ENCODE measurements at places on chromosomes 6 and 20.

DNA sequence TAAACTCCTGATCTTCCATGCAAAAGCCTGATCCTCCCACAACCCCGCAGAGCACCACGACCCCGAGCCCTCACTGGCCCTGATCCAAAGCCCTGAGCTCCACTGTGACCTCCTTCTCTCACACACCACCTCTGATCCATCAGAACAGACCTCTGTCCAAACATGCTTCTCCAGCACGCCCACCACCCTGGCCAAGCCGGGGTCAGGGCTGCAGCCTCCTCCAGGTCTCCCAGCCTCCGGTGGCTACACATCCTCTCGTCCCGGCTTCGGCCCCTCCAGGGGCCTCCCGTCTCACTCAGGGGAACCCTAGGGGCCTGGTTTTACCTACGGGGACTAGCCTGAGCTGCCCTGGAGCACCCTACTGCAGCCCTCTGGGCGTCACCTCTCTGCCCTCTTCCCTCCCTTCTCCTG, 49.1 kb downstream of the FOXF2 start:
- DNase-seq, result no peak

- no peak for DNase-seq
Measured at GRCh38 chr6:122130026-122130348, 269.5 kb upstream of the HSF2 start.

- no peak for DNase-seq
Measured at GRCh38 chr20:62348604-62349003, 18.5 kb downstream of the LAMA5 start.

DNA sequence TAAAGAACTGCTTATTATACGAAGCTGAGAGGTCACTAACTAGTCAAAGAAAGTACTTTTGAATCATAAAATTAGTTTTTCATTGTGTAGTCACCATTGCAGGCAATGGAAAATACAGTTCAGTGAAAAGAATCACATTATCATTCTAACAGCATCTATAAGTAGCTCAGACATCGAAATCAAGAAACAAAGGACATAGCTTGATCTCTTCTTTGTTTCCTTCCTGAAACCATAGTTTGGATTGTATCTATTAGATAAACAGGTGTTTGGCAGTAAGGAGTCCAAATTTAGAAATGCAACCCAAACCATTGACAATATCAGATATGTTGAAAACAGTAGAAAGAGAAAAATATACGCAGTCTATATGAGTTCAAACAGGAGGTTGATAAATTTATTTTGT, 697.3 kb downstream of the TFAP2A start:
- no peak for DNase-seq

DNA sequence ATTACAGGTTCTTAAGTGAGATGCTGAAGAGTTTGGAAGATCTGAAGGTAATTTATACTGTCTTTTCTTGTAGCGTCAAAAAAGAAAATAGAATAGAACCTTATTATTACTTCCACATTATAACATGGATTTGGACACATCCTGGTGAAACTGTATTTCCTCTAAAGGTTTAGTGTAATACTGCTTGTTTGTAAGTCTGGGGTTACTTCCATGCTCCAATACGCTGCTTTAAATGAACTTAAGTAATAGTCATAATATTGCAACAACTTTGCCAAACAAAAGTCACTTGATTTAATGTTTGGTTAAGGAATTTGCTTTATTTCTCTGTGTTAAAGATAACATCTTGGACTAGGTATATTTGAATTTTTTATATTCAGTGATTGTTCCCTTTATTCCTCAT, 11.5 kb upstream of the SNRNP48 start:
- DNase-seq, result no peak

GRCh38 chr6:117456998-117457397, 25.5 kb upstream of the DCBLD1 start:
- no peak for DNase-seq

DNA sequence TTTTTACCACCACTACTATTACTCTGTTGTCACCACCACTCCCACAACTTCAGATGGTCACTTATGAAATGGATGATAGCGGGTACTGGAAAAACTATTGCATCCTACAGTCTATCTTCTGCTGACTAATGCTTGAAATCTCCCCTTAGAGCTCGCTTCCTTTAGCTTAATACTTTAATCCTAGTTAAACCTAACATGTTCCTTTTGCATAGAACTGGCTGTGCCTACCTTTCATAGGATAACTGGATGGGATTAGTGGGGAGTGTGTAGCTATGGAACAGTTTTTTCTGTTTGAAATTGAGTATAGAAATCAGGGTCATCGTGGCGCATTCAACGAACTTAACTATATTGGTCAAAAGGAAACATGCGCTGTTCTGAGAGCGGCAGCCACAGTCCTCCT, 294.7 kb downstream of the FARS2 start:
- no peak for DNase-seq

DNA sequence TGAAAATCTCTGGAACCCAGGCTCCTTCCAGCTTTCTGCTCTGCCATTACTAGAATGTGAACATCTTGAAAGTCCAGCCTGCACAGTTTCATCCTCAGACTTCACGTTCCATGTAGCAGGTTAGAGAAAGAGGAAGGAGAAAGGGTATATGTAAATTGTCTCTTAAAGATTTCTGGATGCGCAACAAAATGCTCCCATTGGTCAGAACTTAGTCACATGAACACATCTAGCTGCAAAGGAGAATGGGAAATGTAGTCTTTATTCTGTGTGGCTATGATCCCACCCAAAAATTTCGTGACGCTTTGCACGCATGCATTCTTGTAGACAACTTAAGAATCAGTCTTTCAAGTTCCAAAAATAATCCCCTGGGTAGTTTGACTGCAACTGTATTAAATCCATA, 46.4 kb upstream of the CHD6 start:
- no peak for DNase-seq

- no peak for DNase-seq
Measured at GRCh38 chr6:25153079-25153478, 126.1 kb upstream of the CARMIL1 start.

GRCh38 chr6:16006681-16007080, 122.2 kb upstream of the MYLIP start:
- DNase-seq, result no peak

DNA sequence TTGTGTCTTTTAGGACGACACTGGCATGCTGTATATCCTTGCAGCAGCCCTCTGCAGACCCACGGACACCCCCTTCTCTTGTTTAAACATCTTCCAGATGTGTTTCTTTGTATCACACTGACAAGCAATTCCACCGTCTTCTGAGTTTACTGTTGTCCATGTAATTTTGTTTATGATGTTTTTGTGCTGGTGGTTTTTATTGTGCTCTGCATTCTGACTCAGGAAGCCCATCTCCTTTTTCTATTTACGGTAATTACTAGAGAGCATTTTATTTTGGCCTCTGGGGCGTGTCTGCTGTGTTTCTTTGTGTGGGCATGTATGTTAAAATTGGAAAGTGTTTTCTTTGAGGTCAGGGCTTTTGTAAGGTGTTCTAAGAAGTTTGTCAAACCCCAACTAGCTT, 111.9 kb downstream of the JARID2 start:
- no peak for DNase-seq

GRCh38 chr6:14335071-14335470, 217.5 kb downstream of the CD83 start:
- no peak for DNase-seq

- no peak for DNase-seq
Measured at GRCh38 chr6:22657352-22657980, 88.1 kb downstream of the HDGFL1 start.

DNA sequence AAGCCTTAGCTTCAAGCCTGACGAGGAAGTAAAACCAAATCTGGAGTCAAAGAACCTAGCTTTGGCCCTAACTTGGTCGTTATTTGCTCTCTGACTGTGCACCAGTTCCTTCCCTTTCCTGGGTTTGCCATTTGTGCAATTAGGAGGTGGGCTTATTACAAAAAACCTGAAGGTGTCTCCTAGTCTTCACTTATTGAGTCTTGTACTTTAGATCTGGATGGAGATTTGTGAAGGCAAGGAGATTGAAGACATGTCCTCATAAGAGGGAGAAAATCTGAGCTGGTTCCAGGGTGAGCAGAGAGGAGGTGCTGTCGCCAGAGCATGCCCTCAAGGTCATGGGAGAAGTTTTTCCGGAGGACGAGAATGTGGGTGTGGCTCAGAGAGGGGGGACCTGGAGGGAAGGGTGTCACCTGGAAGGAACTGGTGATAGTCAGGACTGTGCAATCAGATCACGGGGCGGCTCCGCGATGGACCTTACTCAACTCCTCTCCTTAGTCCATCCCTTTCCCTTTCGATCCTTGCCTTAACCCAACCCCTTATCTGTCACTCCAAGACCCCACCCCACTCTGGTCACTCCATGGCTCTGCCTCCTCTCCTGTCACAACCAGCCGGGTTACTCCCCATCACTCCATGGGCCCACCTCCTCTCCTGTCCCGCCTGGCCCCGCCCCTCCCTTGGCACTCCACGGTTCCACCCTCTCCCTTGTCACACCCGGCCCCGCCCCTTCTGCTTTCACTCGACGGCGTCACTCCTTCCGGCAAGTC, 588 bp upstream of the ACSS2 start:
- DNase-seq, result no peak

DNA sequence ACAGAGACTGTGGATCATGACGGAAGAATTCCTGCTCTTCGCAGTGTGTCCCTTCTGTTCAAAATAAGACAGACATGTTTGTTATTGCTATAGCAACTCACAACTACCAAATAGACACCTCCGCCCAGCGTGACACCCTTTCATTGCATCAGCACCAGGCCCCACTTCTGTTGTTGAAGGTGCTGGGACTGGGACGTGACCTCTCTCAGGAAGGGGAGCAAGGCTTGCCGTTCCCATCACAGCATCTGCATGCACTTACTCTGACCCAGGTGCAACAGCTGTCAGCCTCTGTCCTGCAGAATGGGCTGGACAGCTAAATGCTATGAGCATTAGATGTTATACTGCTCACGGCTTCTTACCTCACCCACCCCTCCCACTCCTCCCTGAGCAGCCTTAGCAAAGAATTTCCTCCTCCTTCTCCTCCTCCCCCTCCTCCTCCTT, 94.1 kb downstream of the DACT2 start:
- DNase-seq, result peak; percentile 78

- no peak for DNase-seq
Measured at GRCh38 chr6:43954311-43955131, 172.7 kb downstream of the MRPL14 start.

GRCh38 chr6:14722704-14723103, 523.2 kb upstream of the JARID2 start:
- DNase-seq, result no peak

GRCh38 chr20:13771853-13772453, 12.8 kb downstream of the ESF1 start:
- no peak for DNase-seq

DNA sequence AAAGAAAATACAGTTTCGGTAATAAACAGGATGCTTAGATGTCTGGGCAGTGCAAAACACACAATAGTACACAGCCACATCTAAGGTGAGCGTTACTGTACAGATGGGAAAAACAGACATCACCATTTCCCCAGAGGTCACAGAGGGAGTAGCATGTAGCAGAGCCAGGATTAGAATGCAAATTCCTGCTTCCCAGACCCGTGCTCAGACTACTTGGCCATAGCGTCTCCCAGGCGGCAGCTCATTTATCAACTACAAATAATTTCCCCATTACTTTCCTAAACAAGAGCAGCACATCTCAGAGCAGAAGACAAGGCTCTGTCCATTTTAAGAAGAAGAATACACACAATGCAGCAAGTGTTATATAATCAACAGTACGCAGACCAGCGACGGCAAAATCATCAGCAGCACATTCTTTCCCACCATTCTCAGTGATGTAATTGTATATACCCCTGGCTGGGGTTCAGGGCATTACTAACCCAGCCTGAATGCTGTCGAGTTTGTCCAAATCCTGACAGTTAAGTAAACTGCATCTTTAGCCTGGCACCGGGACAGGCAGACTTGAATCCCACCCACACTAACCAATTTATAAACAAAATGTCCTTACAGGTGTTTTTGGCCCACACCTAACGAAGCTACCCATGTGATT, 61.9 kb downstream of the CNKSR3 start:
- peak; percentile 80 for DNase-seq

GRCh38 chr6:167426084-167426483, 101.2 kb downstream of the TTLL2 start:
- DNase-seq, result no peak

DNA sequence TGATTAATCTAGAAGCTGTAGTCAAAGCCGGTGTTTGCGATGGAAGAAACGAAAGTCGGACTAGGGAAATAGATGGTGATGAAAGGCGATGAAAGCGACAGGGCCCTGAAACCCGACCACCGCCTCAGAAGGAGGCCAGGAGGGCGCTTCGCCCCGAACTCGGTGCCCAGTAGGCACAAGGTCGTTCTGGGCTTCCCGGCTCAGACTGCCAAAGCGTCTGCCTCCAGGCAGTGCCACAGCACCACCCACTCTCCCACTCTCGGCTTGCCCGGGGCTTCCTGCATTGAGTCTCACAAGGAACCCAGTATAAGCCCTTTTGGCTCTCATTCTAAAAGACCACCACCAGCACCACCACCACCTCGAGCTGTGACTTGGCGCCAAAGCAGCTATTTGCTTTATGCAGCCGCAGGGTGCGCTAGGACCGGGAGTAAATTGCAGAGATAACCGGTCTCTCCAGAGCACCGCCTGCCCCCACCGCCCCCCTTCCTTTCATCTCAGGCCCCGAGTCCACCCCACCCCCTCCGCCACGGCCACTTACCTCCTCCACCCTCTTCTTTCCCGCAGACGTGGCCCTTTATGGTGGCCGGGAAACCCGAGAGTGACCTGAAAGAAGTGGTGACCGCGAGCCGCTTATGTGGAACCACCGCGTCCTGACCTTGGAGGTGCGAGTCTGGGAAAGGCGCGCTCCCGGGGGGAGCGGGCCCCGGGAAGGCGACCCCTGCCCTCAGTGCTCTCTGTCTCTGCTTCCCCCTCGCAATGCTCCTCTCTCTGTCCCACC, 2.4 kb downstream of the TCF21 start:
- peak; percentile 59 for DNase-seq
